Cardiac ventricle fibroblast (primary cell): ENCODE measurements at places on chromosomes 1 and 21. TPM values are rescaled to one million over a fixed set of nuclear protein-coding genes. Genes with fewer than 3 reads are reported as not detected.

The GIPC2 gene
- 0.12 and 0.44 TPM in 2 replicates for total RNA-seq

The TP73 gene
- not detected in 2 replicates for total RNA-seq

The ATAD3C gene
- not detected in 2 replicates for total RNA-seq

The SUSD4 gene
- not detected in 2 replicates for total RNA-seq

The FCRL4 gene
- total RNA-seq, result not detected in 2 replicates

The LMOD1 gene
- 5.3 and 5.7 TPM in 2 replicates for total RNA-seq

The TMEM200B gene
- total RNA-seq, result 9.2 and 12.5 TPM in 2 replicates

The IGSF21 gene
- not detected in 2 replicates for total RNA-seq

The CELA2B gene
- not detected in 2 replicates for total RNA-seq

The DNALI1 gene
- 3.6 and 4.5 TPM in 2 replicates for total RNA-seq

The OR10J1 gene
- total RNA-seq, result not detected in 2 replicates

The DISP1 gene
- total RNA-seq, result 6.0 and 7.0 TPM in 2 replicates

The GGPS1 gene
- total RNA-seq, result 14.2 and 20.1 TPM in 2 replicates

The CDCA8 gene
- 0.87 and 2.1 TPM in 2 replicates for total RNA-seq

The MKNK1 gene
- 11.9 and 13.5 TPM in 2 replicates for total RNA-seq

The S100A4 gene
- total RNA-seq, result 662 and 686 TPM in 2 replicates

The E2F2 gene
- 0.06 and 0.15 TPM in 2 replicates for total RNA-seq

The LCE2B gene
- not detected in 2 replicates for total RNA-seq

The KRTAP10-5 gene
- not detected in 2 replicates for total RNA-seq

The RAB7B gene
- 5.2 and 6.2 TPM in 2 replicates for total RNA-seq

The FPGT gene
- total RNA-seq, result 7.2 and 10.3 TPM in 2 replicates

The ZNF683 gene
- total RNA-seq, result not detected in 2 replicates

The C4BPA gene
- not detected in 2 replicates for total RNA-seq

The ELAVL4 gene
- total RNA-seq, result not detected in 2 replicates

The SPAG17 gene
- not detected in 2 replicates for total RNA-seq

The LAPTM5 gene
- total RNA-seq, result 1.2 and 1.3 TPM in 2 replicates

The INTS7 gene
- total RNA-seq, result 6.4 and 10.2 TPM in 2 replicates

The FCGR1A gene
- not detected in 2 replicates for total RNA-seq

The C8A gene
- total RNA-seq, result not detected in 2 replicates

The FCAMR gene
- total RNA-seq, result not detected in 2 replicates

The RHEX gene
- total RNA-seq, result not detected in 2 replicates

The HUNK gene
- total RNA-seq, result under 0.01 TPM in 1 of 2 replicates, not detected in the other

The ANKRD35 gene
- 4.2 and 5.0 TPM in 2 replicates for total RNA-seq

The RPAP2 gene
- total RNA-seq, result 4.3 and 5.4 TPM in 2 replicates

The KLF17 gene
- total RNA-seq, result 0.37 TPM in 1 of 2 replicates, not detected in the other

The CDK18 gene
- total RNA-seq, result 2.9 and 4.6 TPM in 2 replicates

The NUCKS1 gene
- total RNA-seq, result 77.3 and 87.9 TPM in 2 replicates

The OR2T2 gene
- not detected in 2 replicates for total RNA-seq

The SIM2 gene
- total RNA-seq, result not detected in 2 replicates

The TRIM58 gene
- total RNA-seq, result not detected in 2 replicates

The RASAL2 gene
- total RNA-seq, result 15.7 and 16.5 TPM in 2 replicates

The IQCC gene
- 0.59 and 0.87 TPM in 2 replicates for total RNA-seq

The CFHR3 gene
- total RNA-seq, result 0.31 TPM in 1 of 2 replicates, not detected in the other

The LRRC39 gene
- total RNA-seq, result 0.37 TPM in 1 of 2 replicates, not detected in the other

The TMEM52 gene
- total RNA-seq, result 13.5 TPM in 1 of 2 replicates, not detected in the other

The RGS16 gene
- total RNA-seq, result 0.10 and 0.25 TPM in 2 replicates

The HEYL gene
- 0.20 and 1.00 TPM in 2 replicates for total RNA-seq

The NLRP3 gene
- not detected in 2 replicates for total RNA-seq

The INPP5B gene
- total RNA-seq, result 14.6 and 15.2 TPM in 2 replicates

The OR2G2 gene
- total RNA-seq, result not detected in 2 replicates

The HES3 gene
- total RNA-seq, result not detected in 2 replicates

The CIART gene
- total RNA-seq, result 2.9 and 8.5 TPM in 2 replicates

The CFAP107 gene
- not detected in 2 replicates for total RNA-seq
